ENCODE measurements at places on chromosomes 3 and 15. TPM values are rescaled to one million over a fixed set of nuclear protein-coding genes. Genes with fewer than 3 reads are reported as not detected.

NTRK3 gene
- total RNA-seq, result not detected

PDCD10 gene
- 82.9 TPM for total RNA-seq

GP9 gene
- total RNA-seq, result not detected

KLHL40 gene
- total RNA-seq, result not detected

LRRK1 gene
- 0.40 TPM for total RNA-seq

GOLGA8S gene
- 0.31 TPM for total RNA-seq

DNA sequence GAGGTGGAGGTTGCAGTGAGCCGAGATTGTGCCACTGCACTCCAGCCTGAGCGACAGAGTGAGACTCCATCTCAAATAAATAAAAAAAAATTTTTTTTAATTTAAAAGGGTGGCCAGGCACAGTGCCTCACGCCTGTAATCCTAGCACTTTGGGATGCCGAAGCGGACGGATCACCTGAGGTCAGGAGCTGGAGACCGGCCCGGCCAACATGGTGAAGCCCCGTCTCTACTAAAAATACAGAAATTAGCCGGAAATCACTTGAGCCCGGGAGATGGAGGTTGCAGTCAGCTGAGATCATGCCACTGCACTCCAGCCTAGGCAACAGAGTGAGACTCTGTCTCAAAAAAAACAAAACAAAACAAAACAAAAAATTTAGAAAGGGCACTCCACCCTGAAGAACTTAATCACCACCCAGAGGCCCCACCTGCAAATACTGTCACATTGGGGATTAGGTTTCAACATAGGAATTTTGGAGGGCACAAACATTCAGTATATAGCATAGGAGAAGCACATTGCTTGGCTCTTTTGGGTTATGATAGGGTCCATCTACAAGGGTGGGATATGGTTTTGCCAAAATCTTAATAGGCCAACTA is 7.1 kb upstream of the YEATS2 start:
- no peak for DNase-seq
- no peak overlapping the region for H3K4me3 ChIP-seq
- H3K4me1 ChIP-seq, result peaks cover 3% of the 10 kb centered on the region
- no peaks in the 10 kb centered on the region for H3K36me3 ChIP-seq
- H3K27ac ChIP-seq, result no peak overlapping the region
- no peaks in the 10 kb centered on the region for H3K27me3 ChIP-seq

- no peaks in the 10 kb centered on the region for H3K27me3 ChIP-seq
- H3K27ac ChIP-seq, result peak overlapping the region; percentile 87
- DNase-seq, result peak; percentile 73
- H3K4me1 ChIP-seq, result peaks cover 97% of the 10 kb centered on the region
Measured at GRCh38 chr15:78049691-78050440, 27.6 kb downstream of the TBC1D2B start.

GRCh38 chr15:87348746-87349145 is 907.8 kb downstream of the NTRK3 start:
- no peak for DNase-seq
- no peaks in the 10 kb centered on the region for H3K36me3 ChIP-seq
- no peak overlapping the region for H3K27ac ChIP-seq

DNA sequence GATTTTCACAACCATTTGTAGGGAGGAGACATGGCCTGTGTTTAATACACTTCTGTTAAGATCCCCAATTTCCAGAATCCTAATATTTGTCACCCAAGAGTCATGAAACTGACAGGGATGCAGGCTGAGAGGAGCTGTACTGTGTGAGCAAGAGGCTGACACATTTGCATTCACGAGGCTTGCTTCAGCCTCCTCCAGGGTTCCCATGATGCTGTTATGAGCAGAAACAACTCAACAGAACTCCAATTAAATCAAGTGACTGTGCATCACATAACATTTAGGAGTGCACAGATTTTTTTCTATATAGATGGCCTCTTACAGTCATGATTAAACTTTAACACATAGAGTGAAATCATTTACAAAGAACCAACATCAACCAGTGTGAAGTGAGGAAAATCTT is 292.3 kb upstream of the STT3B start:
- H3K4me1 ChIP-seq, result no peaks in the 10 kb centered on the region
- DNase-seq, result no peak
- no peak overlapping the region for H3K4me3 ChIP-seq
- no peak overlapping the region for H3K27ac ChIP-seq
- no peaks in the 10 kb centered on the region for H3K27me3 ChIP-seq
- H3K36me3 ChIP-seq, result no peaks in the 10 kb centered on the region

DNA sequence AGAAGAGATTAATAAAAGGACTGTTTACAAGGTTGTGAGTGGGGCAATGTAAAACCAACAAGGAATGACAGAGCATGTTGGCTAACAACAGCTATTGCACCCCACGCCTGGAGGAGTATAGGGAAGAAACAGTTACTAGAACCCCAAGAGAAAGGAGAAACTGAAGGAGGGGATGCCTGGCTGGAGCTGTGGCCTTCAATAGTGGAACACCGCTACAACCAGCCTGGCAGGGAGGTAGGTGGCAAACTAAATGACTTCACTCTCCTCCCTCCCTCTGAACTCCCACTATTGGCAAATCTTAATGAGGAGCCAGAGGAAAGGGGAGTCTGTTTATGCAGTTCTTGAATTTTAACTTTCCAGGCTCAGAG is 7.2 kb upstream of the CD47 start:
- no peak overlapping the region for H3K27ac ChIP-seq
- no peaks in the 10 kb centered on the region for H3K27me3 ChIP-seq
- H3K36me3 ChIP-seq, result no peaks in the 10 kb centered on the region
- DNase-seq, result no peak
- peaks cover 58% of the 10 kb centered on the region for H3K4me1 ChIP-seq

DNA sequence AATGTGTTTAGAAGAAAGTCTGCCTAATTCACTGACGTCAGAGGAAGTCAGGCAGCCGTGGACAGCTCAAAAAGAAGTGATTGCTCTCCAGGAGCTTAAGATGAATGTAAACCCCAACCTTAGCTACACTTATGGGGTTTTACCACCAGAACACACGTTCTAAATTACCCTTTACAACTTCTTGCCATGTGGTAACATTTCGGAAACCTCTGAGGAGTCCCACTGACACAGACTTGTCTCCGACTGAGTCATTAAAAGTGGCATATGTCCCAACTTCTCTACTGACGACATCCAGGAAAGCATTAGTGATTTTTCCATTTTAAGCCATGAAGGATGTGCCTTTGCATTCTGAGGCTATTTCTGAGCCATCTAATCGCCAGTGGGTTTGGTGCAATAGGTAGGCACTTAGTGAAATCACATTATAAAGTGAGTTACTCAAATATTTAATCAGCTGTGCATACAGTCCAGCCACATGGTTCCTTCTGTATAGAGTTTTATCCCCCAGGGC is 32.4 kb downstream of the C2CD4A start:
- DNase-seq, result no peak
- H3K36me3 ChIP-seq, result no peaks in the 10 kb centered on the region
- H3K4me1 ChIP-seq, result no peaks in the 10 kb centered on the region
- H3K27ac ChIP-seq, result no peak overlapping the region
- H3K4me3 ChIP-seq, result no peak overlapping the region

DNA sequence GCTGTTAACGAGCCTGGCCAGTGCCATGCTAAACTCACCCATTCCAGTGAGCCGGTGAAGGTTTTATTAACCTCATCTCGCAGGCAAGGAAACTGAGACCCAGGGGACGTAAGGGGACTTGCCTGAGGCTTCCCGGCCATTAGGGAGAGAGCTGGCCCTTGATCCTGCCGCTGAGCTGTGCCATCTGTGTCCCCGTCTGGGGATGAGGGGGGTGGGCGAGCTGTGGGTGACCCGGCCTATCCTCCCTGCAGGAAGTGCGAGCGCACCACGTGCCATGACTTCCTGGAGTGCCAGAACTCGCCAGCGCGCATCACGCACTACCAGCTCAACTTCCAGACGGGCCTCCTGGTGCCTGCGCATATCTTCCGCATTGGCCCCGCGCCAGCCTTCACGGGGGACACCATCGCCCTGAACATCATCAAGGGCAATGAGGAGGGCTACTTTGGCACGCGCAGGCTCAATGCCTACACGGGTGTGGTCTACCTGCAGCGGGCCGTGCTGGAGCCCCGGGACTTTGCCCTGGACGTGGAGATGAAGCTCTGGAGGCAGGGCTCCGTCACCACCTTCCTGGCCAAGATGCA is 88.5 kb downstream of the FBLN2 start:
- H3K27me3 ChIP-seq, result no peaks in the 10 kb centered on the region
- no peak overlapping the region for H3K4me3 ChIP-seq
- no peaks in the 10 kb centered on the region for H3K4me1 ChIP-seq
- no peaks in the 10 kb centered on the region for H3K36me3 ChIP-seq
- no peak overlapping the region for H3K27ac ChIP-seq

DNA sequence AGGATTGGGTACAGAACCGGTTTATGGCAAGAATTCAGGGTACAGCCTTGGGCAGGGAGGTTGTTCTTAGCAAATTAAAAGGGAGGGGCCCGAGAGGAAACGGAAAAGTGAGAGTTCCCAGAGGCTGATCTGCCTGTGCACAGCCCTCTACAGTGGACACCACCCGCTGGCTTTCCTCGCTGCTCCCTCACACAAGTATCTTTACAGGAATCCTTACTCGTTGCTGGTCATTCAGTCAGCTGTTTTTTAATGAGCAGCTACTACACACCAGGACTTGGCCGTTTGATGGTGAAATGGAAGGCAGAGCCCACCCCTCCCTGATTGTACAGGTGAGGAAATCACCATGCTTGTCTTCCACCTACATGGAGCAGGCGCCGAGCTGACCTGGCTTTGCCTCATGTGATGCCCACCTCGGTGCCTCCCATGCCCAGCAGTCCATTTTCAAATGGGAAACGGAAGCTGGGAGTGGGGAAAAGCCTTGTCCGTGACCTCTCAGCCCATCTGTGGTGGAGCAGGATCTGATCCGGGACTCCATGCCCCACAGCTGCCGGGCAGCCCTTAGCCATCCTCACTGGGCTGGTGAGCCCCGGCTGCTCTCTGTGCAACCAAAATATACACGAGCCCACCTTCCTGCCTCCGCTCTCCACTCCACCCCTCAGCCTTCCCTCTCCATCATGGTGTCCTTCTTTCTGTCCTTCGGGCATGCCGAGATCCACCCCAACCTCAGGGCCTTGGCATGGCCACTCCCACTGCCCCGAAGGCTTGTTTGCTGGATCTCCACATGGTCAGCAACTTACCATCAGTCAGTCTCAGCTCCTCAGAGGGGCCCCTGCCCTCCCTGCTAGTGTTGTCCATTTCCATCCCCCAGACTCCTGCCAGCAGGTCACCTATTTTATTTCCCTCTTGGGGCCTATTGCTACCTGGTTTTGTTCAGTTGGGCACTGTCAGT is 33.3 kb upstream of the FGD5 start:
- DNase-seq, result no peak
- H3K4me3 ChIP-seq, result no peak overlapping the region
- no peak overlapping the region for H3K27ac ChIP-seq
- peaks cover 11% of the 10 kb centered on the region for H3K27me3 ChIP-seq

DNA sequence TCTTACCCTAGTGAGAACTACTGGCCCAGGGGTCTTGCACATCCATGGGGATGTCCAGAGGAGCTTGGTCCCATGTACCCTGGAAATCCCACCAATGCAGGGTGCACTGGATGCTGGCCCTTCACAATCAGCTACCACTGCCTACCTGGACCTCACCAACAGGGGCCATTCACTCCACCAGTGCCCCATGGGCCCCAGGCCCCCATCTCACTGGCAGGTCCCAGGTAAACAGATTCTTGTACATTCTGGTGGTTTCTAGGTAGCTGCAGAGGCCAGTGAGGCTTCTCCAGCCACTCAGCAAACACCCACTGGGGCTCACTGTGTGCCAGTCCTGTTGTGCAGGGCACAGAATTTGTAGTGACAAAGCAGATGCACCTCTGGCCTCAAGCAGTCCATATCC is 24.9 kb downstream of the RAB6B start:
- no peak overlapping the region for H3K27ac ChIP-seq
- H3K4me1 ChIP-seq, result no peaks in the 10 kb centered on the region
- no peak for DNase-seq
- H3K36me3 ChIP-seq, result no peaks in the 10 kb centered on the region

- no peak for DNase-seq
- peaks cover 7% of the 10 kb centered on the region for H3K36me3 ChIP-seq
- no peaks in the 10 kb centered on the region for H3K27me3 ChIP-seq
- H3K4me3 ChIP-seq, result peak overlapping the region; percentile 95
- H3K27ac ChIP-seq, result peak overlapping the region; percentile 94
- H3K4me1 ChIP-seq, result peaks cover 35% of the 10 kb centered on the region
Measured at GRCh38 chr3:171461525-171461917, 1.3 kb upstream of the TNIK start.

DNA sequence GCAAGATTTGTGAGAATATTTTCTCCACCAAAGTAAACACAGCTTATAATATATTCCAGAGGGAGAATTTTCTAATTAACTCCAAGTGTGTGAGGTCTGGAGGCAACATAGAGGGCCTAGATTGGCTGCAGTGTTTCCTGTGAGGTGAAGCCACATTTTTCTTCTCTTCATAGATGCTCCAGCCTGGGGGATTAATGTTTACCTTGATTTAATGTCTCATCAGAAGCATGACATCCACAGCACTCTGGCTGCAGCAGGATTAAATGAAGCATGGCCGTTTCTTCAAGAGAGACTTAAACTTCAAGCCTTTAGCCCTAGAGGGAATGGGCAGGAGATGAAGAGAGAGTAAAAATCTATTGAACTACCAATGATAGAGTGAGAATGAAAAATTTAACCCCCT is 137.9 kb upstream of the ZBTB20 start:
- no peaks in the 10 kb centered on the region for H3K4me1 ChIP-seq
- no peaks in the 10 kb centered on the region for H3K36me3 ChIP-seq
- no peak overlapping the region for H3K27ac ChIP-seq
- H3K4me3 ChIP-seq, result no peak overlapping the region
- DNase-seq, result no peak
- no peaks in the 10 kb centered on the region for H3K27me3 ChIP-seq

DNA sequence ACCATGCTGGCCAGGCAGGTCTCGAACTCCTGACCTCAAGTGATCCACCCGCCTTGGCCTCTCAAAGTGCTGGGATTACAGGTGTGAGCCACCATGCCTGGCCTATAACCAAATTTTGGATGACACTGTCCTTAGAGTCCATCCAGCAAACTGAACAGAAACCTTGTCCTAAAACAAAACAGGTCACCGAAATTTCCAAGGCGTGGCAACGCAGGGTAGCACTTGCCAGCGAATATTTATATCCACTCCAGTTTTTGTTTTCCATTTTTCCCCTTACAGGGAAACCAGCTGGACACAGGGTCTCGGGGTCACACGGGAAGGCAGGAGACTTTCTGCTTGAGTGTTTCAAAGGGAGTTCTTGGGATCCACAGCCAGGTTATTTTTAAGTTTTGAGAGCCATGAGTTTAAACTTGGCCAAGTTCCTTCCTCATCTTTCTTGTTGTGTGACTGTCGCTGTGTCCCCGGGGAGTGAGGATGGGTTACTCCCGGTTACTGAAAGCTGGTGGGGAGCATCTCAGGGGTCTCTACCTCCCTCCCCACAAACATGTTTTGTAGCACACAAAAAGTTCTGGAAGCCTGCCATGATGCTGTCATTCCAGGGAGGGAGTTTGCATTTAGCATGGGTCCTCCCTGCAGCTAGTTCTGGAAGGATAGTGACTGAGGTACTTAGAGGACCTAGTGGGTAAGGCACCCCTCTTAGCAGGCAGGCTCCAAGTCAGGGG is 12.6 kb downstream of the LIMD1 start:
- H3K4me3 ChIP-seq, result no peak overlapping the region
- peaks cover 20% of the 10 kb centered on the region for H3K4me1 ChIP-seq
- peaks cover 9% of the 10 kb centered on the region for H3K36me3 ChIP-seq
- DNase-seq, result no peak
- no peaks in the 10 kb centered on the region for H3K27me3 ChIP-seq

All from activated CD4-positive, alpha-beta T cell treated with anti-CD3 and anti-CD28 coated beads, Interleukin-2, amount 10 ng/mL, durations not matched to agents 7 days and 5 days (primary cell).